ENCODE measurements at places on chromosomes 7 and 10.

- DNase-seq = no peak
Observed at GRCh38 chr7:69645683-69646082, 47.4 kb downstream of the AUTS2 start.

DNA sequence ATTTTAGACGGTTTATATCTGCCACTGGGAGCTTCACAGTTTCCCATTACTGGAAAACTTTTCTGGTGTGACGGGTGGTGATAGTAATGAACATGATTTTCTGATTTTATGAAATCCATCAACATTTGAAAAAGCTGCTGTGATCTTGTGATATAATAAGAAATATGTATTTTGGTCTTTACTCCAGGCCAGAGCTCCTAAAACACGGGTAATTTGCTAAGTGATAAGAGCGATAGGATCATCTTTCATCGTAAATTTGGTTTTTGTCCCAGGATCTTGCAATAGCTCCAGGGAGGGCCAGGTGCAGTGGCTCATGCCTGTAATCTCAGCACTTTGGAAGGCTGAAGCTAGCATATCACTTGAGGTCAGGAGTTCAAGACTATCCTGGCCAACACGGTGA is 10.8 kb upstream of the RNF216 start:
- DNase-seq = no peak

DNA sequence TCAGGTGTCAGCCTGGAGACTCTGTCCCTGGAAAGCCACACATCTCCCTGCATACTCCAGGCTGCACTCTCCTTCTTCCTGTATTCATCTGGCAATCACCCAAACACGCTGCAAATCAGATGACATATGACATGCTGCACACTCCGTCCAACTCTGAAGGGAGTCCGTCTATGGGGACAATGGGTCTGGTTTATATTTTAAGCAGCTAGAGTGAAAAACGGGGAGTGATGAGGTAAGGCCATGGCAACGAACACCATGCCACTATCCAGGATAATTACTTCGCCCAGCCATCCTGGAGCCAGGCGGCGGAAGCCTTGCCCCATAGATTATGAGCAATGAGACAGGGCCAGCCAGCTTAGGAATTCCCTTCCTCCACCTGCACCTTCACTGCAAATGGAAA is 140.1 kb downstream of the PLXNA4 start:
- no peak for DNase-seq

GRCh38 chr7:33640741-33641140 is 264.6 kb upstream of the BMPER start:
- DNase-seq = no peak

DNA sequence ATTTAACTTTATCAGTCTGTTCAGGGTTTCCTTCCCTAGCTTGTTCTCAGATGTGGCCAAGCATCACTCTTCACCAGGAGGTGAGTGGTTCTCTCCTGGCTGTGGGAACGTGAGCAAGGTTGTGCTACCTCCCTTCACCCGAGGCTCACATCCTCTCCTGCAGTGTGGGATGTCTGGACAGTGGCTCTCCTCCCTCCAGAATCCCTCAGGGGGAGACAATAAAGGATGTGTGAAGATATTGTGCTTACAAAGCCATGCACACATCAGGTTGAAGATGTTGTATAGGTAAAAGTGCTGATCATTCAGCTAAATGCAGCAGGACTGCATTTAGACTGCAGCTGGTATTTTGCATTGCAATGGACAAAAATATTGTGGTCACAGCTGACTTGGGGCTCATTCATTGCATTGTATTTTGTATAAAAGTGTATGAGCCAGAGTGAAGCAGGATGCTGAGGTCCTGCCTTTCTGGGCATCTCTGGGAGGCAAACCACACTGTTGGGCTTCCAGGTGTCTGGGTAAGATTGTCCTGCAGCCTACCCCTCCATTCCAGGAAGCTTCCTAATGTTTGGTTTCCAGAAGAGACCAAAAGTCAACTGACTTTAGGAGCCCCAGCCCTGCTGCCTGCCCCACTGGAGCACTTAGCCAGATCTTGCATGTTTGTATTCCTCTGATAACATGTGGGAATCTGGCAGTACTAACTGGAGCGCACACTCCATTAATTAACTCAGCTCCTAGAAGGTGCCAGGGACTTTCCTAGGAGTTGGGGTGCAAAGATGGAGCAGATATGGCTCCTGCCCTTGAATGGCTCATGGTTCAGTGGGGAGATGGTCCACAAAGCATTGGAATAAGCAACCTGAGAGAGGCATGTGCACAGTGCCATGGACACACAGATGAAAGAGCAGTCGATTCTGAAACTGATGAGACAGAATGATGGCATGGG is 292.5 kb upstream of the ZNF32 start:
- DNase-seq = no peak

DNA sequence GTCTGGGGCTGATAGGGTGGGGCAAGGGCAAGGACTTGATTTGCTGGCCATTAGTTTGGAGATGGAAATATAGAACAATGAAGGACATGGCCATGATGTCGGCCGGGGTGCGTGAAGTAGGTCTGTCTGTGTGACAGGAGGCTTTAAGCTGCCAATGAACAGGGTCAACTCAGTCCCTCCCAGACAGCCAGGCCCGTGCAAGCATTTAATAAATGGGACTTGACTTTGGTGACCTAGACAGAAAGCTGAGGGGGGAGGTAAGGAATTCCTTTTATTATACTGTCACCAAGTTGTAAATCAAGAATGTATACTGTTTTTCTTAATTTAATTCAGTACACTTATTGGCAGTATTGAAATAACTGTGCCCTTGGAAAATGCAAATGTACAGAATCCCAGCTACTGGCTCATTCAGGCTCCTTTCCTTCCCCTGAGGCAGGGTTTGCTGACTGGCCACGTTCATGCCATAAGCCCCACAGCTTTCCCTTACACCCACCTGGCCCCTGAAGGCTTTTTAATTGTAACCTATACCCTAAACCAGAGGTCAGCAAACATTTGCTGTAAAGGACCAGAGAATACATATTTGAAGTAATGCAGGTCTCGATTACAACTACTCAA is 87.2 kb downstream of the WIPF3 start:
- DNase-seq = no peak

DNA sequence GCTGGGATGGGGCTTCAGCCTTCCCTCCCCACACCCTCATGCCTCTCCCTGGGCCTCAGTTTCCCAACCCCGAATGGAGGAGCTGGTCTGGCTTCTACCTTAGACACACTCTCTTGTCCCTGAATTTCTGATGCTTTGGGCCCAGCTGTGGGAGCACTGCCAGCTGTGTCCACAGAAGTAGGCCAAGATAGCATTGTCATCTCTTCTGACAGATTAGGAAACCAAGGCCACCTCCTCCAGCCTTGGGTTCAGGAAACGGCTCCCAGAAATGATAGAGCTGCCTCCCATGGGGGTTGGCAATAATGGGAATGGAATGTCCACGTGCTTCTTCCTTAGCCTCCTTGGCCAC is 1.3 kb downstream of the PPIF start:
- DNase-seq = no peak

Data from stimulated activated CD4-positive, alpha-beta T cell treated with anti-CD3 and anti-CD28 coated beads, Interleukin-15, amount 100 ng/mL, for 48 hours (primary cell).